ENCODE measurements at places on chromosomes 3 and 15. TPM values are rescaled to one million over a fixed set of nuclear protein-coding genes. Genes with fewer than 3 reads are reported as not detected.

LRRN1 gene
- 0.30 TPM for polyA plus RNA-seq

GPR176 gene
- 0.07 TPM for polyA plus RNA-seq

SLC6A20 gene
- not detected for polyA plus RNA-seq

SNTN gene
- polyA plus RNA-seq: not detected

ZNF620 gene
- polyA plus RNA-seq: 4.7 TPM

CACNA1D gene
- polyA plus RNA-seq: not detected

PLA1A gene
- polyA plus RNA-seq: not detected

ZNF717 gene
- polyA plus RNA-seq: 4.7 TPM

CAND2 gene
- 1.3 TPM for polyA plus RNA-seq

CTXN2 gene
- polyA plus RNA-seq: not detected

CFAP100 gene
- not detected for polyA plus RNA-seq

DNA sequence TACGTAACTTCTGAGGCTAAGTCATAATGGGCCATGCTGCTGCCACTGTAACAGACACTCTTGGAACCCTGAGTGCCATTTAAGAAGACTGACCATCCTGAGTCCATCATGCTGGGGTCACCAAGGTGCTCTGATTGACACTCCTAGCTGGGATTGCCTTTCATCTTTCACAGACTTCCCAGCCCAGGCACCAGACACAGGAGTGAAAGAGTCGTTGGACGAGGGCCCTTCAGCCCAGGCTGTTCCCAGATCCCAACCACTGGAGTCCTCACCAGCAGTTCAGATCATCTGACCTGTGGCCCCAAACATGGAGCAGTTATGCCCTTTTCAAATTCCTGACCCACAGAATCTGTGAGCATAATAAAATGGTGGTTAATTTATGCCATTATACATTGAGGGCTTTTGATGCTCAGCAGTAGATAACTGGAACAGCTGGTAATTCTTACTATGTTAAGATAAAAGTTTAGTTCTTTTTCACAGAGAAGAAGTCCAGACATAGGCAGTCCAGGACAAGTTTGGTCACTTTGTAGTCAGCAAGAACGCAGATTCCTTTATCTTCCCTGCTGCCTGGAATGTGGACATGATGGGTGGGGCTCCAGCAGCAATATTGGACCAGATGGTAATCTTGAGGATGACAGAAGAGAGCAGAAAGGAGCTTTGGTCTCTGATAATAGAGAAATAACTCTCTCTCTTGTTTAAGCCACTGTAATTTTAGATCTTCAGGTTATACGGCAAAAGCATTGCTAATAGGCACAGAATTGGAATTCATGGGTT lies 7.3 kb upstream of the EHD4 start:
- no peak for DNase-seq

DNA sequence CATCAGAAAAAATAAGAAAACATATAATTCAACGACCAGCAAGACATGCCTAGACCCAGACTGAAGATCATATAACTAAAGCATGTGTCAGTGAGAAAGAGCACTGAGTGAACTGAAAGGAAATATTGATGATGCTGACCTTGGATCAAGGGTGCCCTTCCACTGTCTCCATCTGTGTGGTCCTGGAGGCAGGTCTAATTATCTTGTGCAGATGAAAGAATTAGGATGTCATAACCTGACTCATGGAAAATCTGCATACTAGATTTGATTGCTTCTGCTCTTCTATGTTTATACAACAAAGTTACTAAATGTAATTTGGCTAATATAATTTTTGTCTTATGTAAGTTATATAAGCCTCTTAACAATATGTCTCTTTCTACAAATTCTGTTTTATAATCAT lies 264.6 kb upstream of the TGFBR2 start:
- DNase-seq: no peak

DNA sequence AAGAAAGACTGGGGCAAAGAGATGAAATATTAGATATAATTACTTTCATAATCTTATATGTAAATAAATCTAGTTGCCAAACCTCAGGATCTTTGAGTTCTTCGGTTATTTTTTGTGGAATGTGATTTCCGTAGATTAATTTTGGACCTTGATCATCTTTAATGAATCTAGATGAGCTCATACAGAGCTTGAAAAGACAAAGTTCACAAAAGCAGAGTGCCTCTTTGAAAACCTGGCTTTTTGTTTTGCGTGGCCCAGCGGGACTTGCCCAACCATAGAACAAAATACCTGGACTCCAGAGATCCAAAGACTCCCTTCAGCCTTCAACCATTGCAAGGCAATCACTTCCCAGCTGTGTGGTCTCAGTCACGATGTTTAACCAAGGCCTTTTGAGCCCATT lies 54.8 kb upstream of the CHST2 start:
- no peak for DNase-seq

DNA sequence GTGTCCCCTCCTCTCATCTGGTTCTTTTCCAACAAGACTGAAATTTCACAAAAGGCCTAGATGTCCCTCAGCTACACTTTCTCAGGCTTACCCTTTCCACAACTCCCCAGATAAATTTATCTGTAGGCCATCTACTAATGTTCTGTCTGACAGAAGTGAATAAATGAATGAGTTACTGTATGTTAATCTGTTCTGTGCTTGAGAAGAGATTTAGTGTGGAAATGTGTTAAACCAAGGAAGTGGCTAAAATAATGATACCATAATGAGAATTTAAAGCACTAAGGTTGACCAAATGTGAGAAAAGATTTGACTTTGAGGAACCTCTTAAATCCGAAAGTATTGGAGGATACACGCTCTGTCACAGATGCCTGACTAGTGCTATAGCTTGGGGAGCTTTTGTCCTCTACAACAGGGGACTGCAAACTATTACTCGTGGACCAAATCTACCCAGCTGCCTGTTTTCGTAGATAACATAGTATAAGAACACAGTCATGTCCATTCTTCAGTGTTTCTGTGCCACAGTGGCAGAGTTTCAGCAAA lies 74.8 kb upstream of the P2RY1 start:
- DNase-seq: no peak

- no peak for DNase-seq
These were observed 10.3 kb upstream of the RHO start for GRCh38 chr3:129518038-129518561.

GRCh38 chr15:67700023-67700422 lies 125.3 kb upstream of the SKOR1 start:
- DNase-seq: no peak

- no peak for DNase-seq
These were observed 59.6 kb upstream of the GOLIM4 start for GRCh38 chr3:168155303-168155702.

- no peak for DNase-seq
These were observed 61.6 kb downstream of the WWTR1 start for GRCh38 chr3:149596134-149596770.

GRCh38 chr3:132679911-132680310 lies 19.8 kb downstream of the UBA5 start:
- no peak for DNase-seq

- DNase-seq: no peak
These were observed 222.3 kb upstream of the LYSMD4 start for GRCh38 chr15:99955532-99955931.

GRCh38 chr15:32134842-32135241 lies 104.5 kb downstream of the CHRNA7 start:
- no peak for DNase-seq

- no peak for DNase-seq
These were observed 6.9 kb upstream of the PCSK6 start for GRCh38 chr15:101496198-101496986.

DNA sequence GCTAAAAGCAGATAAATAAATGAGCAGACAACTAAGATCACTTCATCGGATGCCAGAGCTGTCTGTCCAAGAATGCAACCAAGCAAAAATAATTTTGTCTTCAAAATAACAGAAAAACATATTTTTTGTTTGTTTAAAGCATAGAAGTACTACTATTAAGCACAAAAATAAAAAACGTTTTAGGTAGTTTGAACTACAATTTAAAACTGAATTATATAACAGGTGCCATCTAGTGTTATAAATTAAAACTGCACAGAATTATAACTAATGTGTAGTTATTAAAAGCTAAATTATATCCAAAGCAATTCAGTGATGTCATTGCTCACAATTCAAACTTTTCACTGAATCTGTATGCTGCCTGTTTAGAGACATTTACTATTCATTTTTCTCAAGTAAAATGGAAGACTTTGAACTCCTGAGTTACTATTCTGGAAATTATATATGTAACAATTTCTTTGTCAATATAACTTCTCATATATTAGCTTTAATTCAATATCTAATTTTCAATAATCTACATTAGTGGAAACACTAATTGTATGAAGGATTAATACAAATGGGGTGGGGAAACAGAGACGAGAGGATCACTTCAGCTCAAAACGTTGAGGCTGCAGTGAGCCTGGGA lies 29.5 kb downstream of the LINS1 start:
- DNase-seq: no peak

- DNase-seq: no peak
These were observed 244.0 kb upstream of the THBS1 start for GRCh38 chr15:39336926-39337325.

DNA sequence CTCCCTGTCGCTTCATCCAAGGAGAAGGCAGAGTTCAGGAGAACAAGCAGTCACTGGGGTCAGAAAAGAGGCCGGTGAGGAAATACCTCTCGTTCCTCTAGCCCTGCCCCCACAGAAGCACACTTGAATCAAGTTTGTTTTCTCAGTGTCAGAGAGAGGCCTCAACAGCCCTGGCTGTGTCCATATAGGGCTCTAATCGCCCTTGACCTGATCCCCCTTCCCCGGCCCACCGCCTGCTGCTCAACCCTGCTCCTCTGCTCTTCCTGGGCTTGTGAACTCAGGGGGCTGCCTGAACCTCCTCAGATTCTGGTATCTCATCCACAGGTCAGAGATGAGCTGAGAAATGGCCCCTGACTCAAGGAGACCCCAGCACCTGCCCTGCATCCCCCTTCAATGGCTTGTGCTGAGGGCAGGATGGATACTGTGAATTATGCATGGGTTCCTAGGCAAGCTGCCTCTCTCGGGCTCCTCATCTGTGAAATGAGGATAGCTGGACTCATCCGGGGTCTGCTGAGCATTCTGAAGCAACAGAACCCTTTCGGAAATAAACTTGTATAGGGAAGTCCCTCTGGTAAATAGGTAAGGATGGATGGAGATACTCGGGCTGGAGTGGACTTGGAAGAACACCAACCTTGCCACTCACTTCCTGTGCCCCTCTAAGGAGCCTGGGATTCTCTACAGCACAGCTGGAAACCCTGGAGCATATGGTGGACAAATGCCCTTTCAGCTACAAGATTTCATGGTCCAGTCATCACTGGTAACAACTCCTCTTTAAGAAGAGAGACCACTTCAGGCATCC lies 147.5 kb downstream of the STT3B start:
- DNase-seq: no peak

- DNase-seq: no peak
These were observed 272.1 kb downstream of the SI start for GRCh38 chr3:164806188-164806587.

- no peak for DNase-seq
These were observed 174.9 kb upstream of the SNTN start for GRCh38 chr3:63477494-63478129.

DNA sequence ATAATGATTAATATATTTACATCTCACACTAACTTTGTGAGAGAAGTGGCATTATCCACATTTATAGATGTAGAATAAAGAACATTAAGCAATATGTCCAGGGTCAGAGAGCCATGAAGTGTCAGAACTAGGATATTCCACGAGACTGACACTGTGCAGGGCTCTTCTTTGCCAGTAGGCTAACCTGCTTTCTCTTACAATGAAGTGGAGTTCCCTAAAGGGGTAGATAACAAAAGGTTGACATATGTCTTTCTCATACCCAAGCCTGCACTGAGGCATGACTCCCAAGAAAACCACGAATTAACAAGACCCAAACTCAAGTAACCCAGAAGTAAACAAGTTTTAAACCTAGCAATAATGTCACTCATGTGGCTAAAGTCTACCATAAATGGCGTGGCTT lies 191.5 kb upstream of the SLC2A2 start:
- no peak for DNase-seq

GRCh38 chr3:136612512-136612911 lies 139.7 kb downstream of the STAG1 start:
- no peak for DNase-seq

- no peak for DNase-seq
These were observed 51.0 kb upstream of the RAP2B start for GRCh38 chr3:153111016-153111415.

GRCh38 chr3:180973543-180973942 lies 16.0 kb downstream of the DNAJC19 start:
- no peak for DNase-seq

DNA sequence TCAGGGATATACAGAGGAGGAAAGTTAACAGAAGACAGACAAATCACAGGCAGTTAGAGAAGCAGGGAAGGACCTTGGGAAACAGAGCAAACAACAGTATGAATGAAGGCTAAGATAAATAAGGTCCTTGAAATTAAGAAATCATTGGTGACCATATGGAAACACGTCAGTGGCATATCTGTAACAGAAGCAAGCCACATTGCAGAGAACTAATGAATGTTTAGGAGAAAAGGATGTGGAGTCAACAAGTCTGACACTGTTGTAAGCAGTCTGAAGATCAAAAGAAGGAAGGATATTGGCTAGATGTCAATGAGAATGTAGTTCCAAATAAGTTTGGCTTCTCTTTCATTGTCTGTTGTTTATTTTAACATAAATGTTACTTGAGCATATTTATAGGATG lies 542.4 kb downstream of the UNC13C start:
- DNase-seq: no peak

- DNase-seq: no peak
These were observed 342.9 kb upstream of the PROK2 start for GRCh38 chr3:72127844-72128243.

DNA sequence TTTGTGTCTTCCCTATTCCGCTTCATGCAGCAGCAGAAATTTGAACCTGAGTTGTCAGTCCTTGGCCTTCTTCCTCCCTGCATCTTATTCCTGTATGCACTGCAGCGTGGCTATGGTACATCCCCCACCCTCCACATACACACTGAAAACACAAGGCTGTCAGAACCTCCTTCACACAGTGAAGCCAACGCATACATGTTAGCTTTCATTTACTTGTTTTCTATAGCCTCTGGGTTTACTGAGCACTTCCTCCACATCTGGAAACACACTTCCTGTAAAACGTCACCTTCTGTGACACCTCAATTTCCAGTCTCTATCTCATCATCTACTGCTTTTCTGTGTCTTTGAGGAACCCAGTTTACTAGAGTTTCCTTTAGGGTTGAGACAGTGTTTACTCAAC lies 47.0 kb downstream of the SUSD5 start:
- DNase-seq: no peak

GRCh38 chr3:195274259-195274966 lies 3.5 kb upstream of the XXYLT1 start:
- DNase-seq: no peak

Measured in immature natural killer cell (primary cell).